ENCODE measurements at places on chromosomes 3 and 15. TPM values are rescaled to one million over a fixed set of nuclear protein-coding genes. Genes with fewer than 3 reads are reported as not detected.

- DNase-seq, result no peak
Measured at GRCh38 chr3:66863205-66864111, 134.6 kb upstream of the KBTBD8 start.

FAH gene
- 21.0 TPM for total RNA-seq

CD96 gene
- total RNA-seq, result 1.7 TPM

DNA sequence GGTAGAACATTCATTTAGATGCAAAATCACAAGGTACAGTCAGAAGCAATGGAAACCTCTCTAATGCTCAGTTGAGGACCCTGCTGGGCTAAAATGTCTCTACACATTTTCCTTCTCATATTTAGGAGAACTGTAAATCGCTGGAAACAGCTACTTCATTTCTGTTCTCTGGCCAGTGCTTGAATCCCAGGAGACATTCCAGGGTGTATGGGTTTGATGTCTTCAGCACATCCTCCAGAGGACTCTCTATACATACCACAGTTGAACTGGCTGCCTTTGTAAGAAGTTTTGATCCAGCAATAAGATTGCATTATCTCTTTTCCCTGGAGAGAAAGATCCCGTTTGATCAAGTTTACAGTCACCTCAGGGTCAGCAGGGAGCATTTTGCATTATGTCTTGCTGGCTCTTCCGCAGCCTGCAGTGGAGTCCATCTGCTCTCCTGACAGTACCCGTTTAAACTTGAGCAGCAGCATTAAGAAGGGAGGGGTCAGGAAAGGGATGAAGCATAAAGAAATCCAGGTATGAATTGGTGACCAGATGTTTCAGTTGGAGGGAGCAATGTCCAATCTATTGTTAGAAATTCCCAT, 676.0 kb downstream of the EPHA3 start:
- DNase-seq, result no peak

CMC1 gene
- 17.0 TPM for total RNA-seq
